ENCODE measurements at places on chromosomes 3 and 15. TPM values are rescaled to one million over a fixed set of nuclear protein-coding genes. Genes with fewer than 3 reads are reported as not detected.

CCDC39 gene
- total RNA-seq = not detected

FBXL22 gene
- 0.49 TPM for total RNA-seq

DNA sequence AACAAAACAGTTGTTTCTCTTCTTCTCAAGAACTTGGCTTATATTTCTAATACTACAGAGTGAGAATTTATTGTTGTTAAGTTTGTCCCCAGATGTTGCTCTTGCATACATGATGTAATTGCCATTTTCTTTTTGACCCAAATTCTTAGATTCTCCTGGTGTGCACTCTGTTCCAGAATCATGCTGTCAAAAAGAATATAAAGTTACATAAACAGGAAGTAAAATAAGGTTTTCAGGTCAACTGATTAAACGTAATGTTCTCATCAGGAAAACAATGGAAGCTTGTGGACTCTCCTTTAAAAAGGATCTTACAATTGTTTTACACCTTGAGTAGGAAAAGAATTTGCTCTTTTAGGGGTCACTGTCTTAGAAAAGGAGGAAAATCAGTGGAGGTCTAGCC, 121.8 kb downstream of the ADAM10 start:
- DNase-seq = no peak

DNA sequence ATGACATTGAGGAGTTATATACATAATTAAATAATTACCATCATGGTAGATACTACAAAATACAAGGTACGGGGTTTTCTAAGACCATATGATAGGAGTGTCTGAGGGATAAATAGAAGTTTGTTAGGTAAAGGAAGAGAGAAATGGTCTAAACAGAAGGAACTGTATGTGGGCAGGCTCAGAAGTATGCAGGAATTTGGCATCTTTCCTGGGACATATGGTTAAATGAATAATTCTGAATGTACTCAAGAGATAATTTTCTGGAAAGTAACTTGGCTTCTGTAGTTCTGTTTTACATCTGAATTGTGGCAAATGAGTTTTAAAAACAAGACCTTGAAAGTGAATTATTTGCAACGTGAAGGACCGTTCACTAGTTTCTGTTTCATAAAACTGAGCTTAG, 17.5 kb downstream of the LMCD1 start:
- no peak for DNase-seq

- DNase-seq = no peak
These were observed 188.3 kb downstream of the RSL24D1 start for GRCh38 chr15:55008421-55008820.

DNA sequence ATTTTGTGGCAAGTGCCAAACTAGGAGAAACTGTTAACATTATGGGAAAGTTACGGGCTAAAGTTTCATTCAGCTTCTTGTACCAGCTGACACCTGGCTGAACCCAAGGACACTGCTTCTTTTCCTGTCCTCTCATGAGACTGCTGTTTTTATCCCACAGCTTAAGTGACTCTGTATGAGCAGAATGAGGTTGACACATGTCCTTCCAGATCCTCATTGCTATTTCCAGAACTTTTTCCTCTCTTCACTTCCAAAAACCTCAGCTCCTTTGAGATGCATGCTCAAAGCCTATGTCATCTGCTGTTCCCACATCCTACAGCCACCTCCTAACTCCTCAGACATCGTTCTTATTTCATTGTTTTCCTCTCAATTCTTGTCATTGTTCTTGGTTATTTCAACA, 183.6 kb downstream of the DCLK3 start:
- no peak for DNase-seq

IL12A gene
- 2.8 TPM for total RNA-seq

DNA sequence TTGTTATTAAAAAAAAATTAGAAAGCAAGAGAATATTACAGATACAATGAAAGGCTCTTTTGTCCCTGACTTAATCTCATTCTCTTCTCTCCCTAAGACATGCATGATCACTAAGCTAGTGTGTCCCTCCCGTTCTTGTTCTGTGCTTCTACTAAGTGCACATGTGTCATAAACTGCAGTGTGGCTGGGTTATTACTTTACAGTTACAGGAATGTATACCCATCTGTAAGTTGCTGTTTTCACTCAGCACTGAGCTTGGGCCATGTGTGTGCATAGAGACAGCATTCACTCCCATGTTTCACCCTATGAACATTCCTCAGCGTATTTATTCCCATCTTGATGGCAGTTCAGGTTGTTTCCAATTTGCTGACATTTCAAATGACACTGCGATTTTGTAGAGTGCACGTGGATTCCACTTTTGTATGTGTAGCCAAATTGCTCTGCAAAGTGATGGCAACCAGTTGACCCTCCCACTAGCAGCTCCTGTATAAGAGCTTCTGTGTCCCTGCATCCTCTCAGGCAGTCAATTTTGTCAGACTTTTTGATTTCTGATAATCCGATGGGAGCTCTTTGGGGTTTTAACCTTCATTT, 145.8 kb upstream of the UBE2E1 start:
- no peak for DNase-seq

TMEM158 gene
- total RNA-seq = 25.8 TPM

- DNase-seq = no peak
These were observed 22.0 kb downstream of the RAB27A start for GRCh38 chr15:55267401-55268175.

COL6A5 gene
- not detected for total RNA-seq

AGBL1 gene
- not detected for total RNA-seq

CRBN gene
- 29.1 TPM for total RNA-seq

RAB6B gene
- total RNA-seq = 14.1 TPM

CSPG4 gene
- 18.1 TPM for total RNA-seq

- no peak for DNase-seq
These were observed 11.5 kb upstream of the TSEN2 start for GRCh38 chr3:12472796-12473195.

RHCG gene
- not detected for total RNA-seq

NEIL1 gene
- total RNA-seq = 41.4 TPM

- DNase-seq = no peak
These were observed 5.5 kb downstream of the ADAMTSL3 start for GRCh38 chr15:83659417-83659812.

- DNase-seq = no peak
These were observed 27.9 kb downstream of the MINDY4B start for GRCh38 chr3:150877303-150877702.

ZNF80 gene
- total RNA-seq = 0.12 TPM

CIDEC gene
- not detected for total RNA-seq

SYNPR gene
- total RNA-seq = not detected

DNA sequence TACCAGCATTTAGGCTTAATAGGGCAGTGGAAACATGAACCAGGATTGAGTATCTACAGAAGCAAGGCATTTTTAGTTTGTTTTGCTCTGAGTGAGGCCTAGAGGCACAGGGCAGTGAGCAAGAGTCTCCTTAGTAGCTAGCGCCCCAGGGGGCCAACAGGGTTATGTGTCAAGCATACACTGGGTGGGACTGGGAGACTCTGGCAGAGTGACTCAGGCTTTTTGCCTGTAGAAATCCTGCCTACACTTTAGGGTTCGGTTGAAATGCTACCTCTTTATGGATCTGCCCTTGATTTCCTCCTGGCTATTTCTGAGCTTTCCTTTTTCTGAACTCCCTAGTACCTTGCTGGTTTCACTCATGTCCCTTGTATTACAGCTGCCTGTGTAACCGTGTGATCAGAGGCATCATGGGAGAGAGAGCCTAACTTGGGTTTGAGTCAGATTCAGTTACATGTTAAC, 72.2 kb downstream of the TOP2B start:
- DNase-seq = peak; percentile 33

- DNase-seq = no peak
These were observed 15.9 kb downstream of the TLNRD1 start for GRCh38 chr15:81016489-81017068.

DNA sequence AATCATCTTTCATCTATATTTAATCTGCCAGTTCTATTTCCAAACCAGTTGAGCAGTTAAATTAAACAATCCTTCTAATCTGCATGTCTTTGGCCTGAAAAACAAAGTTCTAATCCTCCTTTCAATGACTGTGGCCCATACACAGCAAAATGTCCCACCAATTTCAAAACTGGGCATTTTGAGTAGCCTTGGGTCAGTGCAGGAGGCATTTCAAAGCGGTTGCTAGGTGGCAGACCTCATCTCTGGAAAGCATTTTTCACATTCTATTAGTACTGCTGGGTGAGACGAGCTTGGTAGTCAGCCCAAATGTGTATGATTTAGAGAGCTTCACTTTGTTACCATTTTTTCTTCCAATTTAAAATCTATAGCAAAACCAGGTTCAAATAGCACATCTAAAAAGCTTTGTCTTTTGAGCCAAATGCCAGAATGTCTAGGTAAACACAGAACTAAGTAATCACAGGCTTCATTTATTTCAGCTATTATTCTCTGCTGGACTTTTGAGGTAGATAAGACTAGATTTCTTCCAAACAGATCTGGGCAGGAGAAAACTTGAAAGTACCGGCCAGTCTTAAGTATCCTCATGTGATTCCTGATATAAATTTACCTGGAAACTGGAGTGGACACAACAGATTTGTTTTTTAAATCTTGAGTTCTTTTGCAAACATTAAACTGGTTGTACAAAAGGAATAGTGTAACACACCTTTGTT, 8.9 kb upstream of the ARHGEF26 start:
- DNase-seq = no peak
